Caudate nucleus (tissue), 63 donors: ENCODE measurements at places on chromosomes 2 and 18.

DNA sequence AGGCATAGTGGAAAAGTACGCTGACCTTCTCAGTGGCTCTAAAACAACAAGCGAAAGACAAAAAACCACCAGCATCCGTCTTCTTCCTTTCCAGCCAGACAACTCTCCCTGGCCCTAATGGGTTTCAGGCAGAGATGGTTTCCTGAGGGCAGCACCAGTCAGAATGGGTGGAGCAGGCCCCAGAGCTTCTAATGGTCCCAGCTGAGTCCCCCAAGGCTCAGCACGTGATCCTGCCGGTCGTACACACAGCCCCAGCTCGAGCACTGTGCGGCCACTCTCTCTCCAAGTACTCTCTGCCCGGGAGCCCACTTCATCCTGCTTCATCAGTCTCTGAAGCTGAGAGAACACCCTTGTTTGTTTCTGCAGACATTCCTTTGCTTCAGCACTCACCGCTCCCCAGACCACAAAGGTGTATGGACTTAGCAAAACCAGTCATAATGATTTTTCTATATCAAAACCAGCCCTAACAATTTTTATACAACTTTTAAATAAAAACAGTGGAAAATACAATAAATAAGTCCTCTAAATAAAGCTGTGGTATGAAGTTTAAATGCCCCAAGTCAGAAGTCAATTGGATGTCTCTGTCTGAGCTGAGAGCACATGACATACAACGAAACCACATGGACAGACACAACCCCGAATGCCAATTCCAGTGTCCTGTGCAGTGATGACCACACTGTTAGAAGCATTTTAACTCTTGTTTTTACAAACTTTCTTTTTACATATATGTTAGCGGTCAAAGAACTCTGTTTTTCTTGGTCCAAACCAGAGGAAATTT, 63.9 kb downstream of the PARD6G start:
- DNase-seq, result no peak

DNA sequence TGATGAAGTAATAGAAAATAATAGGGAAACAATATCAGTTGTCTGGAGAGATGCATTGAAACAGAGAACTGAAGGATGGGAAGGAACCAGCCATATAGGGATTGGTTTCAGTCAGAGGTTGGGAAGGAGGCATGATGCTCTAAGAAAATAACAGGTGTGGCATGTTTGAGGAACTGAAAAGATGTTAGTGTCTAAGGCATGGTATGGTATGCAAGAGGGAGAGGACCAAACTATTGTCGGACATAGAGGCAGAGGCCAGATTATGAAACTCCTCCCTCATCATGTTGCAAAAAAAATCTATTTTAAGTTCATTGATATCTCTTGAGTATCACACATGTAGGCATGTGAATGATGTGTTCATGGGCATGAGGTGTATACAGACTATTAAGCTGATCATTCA, 48.9 kb upstream of the EMILIN2 start:
- DNase-seq, result no peak

DNA sequence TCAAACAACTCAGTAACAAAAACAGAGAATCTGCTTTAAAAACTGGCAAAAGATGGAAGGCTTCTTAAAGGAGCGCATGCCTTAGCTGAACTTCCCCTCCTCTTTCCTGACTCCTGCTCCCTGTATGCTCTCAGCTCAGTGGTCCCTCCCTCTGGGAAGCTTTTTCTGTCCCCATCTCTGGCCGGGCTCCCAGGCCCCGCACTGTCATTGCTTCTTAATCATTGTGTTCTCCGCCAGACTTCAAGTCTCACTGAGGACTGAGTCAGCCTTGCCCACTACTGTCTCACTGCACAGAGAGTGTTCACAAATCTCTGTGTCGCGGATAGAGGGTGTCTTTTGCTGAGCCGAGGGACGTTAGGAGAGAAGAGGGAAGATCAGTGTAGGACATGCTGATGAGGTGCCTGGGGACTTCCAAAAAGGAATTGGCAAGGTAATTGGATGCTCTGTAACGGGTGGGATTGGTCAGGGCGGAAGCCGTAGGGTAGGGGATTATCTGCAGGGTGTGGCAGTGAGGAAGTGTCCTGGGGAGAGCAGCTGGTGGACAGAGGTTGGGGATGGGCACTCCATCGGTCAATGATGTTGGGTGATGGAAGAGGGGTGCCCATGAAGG, 16.2 kb downstream of the TOGARAM2 start:
- DNase-seq, result no peak

DNA sequence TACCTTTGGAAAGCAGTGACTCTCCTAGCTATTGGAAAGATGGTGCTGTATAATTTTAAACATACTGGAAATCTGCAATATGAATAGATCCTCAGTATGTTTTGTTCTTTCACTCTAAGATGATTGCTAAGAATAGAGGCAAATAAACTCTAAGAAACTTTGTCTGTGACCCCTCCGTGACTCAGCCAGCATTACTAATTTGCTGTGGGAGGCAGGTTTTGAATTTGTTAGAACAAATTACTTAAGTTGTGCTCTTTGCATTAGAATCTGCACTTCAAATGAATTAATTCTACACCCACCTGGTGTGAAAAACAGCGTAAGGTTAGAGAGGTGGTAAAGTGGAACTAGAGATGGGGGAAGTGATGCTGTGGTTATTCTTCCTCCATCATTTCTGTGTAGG, 142.2 kb downstream of the RAPGEF4 start:
- DNase-seq, result peak; percentile 9

DNA sequence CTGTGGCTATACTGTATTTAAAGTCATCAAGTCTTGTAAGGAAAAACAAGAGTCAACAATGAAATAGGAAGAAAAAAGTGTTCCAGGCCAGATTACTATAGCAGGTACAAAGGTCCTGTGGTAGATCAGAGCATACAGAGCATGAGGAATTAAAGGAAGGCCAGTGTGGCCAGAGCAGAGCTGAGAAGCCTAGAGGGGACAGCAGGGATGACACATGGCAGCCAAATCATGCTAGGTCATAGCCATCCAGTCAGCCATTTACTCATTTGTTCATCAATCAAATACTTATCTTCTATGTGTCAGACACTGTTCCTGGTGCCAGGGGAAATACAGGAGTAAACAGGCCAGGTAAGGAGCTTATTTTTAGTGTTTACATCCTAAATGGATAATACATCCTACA, 24.3 kb downstream of the ADD2 start:
- DNase-seq, result no peak

DNA sequence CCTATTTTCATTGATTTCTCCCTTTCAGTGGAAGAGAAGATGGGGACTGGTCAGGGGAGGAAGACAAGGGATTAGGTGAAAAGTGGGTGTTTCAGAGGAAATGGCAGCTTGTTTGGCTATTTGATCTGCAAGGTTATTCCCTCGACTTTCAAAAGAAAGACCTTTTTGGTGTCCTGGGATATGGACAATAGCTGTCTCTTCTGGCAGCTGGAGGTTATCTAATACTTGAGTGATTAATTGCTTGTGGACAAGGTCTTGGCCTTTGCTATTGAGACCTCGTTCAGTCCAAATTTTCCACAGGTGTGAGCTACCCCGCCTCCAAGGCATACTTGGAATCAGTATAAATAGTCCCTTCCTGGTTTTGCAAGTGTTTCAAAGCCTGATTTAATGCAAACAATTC, 33.3 kb upstream of the TRAPPC8 start:
- no peak for DNase-seq

GRCh38 chr18:14914121-14914520, 166.1 kb downstream of the ANKRD30B start:
- DNase-seq, result no peak

DNA sequence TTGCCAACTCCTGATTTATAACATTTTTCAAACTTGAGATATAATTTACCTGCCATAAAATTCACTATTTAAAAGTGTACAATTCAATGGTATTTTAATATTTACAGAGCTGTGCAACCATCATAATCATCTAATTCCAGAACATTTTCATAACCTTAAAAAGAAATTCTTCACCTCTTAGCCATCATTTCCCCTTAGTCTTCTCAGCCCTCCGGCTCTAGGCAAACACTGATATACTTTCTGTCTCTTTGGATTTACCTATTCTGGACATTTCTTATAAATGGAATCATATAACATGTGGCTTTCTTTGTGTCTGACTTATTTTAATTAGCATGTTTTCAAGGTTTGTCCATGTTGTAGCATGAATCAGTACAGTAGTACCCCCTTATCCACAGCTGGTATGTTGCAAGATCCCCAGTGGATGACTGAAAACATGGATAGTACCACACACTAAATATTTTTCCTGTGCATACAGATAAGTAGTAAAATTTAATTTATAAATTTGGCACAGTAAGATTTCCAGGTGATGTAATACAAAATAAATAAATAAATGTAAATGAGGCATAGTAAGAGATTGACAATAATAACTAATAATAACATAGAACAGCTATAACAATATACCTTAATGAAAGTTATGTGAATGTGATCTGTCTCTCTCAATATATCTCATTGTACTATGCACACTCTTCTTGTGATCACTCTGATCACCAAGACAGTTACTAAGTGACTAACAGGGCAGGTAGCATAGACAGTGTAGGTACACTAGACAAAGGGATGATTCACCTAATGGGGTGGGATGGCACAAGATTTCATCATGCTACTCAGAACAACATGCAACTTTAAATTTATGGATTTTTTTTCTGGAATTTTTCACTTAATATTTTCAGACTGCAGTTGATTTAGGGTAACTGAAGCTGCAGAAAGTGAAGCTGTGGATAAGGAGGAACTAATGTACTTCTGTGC, 73.1 kb downstream of the RAB3GAP1 start:
- no peak for DNase-seq

- DNase-seq, result no peak
Measured at GRCh38 chr2:112834396-112835037, 2.1 kb downstream of the IL1B start.

DNA sequence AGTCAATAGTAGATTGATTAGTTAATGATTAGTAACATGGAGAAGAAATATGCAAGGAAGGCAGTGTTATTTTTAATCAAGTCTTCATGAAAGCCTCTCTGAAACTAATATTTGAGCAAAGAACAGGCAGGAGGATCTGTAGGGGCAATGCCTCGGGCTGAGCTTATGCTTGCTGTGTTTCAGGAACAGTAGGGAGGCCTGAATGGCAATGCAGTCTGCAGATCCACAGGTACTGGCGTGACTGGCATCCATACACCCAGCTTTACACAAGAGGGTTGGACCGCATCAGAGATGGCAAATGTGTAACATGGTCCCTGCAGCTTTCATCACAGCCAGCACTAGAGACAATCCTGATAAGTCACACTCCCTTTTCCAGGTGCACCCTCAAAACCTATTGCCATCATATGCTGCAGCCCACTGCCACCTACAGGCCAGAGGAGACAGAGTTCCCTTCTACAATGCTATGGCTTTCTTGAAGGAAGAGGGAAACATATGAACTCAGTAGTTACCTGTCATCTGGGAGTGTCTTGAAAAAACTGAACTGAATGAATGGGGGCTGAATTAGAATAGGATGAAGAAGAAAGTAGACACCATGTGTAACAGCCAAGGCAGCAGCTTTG, 582.4 kb upstream of the RAB6C start:
- DNase-seq, result peak; percentile 56

- DNase-seq, result no peak
Measured at GRCh38 chr2:118834440-118834810, 13.0 kb downstream of the EN1 start.

DNA sequence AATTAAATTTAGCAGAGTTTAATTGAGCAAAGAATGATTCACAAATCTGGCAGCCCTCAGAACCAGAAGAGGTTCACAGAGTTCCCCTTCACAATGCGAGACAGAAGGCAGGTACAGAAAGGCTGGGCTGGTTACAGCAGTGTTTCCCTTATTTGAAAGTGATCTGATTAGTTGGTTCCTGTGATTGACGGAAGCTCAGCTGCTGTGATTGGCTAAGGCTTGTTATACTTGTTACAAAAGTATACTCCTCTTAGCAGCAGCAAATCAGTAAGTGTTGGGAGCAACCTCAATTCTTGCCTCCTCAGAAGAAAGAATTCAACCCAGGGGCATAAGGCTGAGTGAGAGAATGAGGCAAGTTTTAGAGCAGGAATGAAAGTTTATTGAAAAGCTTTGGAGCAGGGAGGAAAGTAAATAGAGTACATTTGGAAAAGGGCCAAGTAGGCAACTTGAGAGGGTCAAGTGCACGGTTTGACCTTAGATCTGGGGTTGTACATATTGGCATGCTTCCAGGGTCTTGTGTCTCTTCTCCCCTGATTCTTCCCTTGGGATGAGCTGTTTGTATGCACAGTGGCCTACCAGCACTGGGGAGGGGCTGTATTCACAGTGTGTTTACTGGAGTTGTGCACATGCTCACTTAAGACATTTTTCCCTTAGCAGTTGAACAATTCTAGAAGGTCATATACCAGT, 431.8 kb upstream of the RAB12 start:
- no peak for DNase-seq

DNA sequence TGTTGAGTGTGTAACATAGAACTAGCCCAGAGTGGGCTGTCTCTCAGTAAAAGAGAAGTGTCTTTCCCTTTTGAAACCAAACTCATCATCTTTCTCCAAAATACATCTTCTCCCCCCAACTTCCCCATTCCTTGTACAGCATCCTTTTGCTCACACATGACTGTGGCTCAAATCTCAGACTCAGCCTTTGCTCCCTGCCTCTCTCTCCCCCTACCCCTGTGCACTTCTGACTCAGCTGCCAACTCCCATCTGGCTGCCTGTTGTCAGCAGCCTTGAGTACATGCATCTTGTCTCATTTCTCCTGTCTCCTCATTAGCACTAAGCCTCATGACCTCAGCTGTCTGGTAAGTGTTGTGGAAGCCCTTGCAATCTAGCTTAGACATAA, 18.1 kb upstream of the MGAT4A start:
- no peak for DNase-seq

DNA sequence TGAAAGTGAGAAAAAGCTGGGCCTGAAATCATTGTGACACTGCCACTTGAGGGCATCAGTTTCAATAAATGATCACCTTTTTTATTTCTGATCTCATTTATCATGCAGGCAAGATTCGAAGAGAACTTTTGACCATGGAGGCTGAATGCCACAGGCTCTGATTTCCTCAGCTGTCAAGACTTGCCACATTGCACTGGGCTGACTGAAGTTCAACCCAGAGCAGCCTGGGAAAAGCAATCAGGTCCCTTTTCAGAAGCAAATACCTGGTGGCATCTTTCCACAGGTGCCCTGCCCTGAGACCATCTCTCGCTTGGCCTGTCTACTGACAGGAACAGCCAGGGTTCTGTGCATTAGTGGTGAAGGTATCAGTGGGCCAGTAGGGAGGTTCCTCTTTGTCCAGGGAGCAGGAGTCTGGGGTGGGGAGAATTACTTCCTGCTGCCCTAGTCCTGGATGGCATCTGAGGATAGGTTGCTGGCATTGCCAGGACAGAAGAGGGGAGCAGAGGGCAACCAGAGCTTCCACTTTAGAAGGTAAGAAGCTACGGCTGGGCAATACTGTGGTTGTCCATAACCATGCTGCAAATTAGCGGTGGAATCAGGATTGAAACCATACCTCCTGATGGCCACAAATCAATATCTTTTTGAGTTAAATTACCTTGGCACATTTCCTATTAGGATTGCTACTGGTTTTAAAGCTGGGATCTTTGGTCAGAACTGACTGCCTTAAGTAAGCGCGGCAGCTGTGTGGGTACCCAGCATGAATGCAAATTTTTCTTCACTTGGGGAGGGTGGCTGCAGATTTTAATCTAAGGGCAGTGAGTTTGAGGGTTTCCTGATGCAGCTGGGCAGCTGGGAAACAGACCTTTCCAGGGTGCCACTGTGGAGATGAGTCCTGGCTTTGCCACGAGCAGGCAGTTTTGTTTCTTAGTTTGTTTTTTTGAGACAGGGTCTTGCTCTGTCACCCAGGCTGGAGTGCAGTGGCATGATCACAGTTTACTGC, 394.5 kb downstream of the ALK start:
- DNase-seq, result no peak
